ENCODE measurements at places on chromosomes 5 and 9.
A peak's percentile ranks its signal among the peaks of the same experiment; 100 is the strongest.

DNA sequence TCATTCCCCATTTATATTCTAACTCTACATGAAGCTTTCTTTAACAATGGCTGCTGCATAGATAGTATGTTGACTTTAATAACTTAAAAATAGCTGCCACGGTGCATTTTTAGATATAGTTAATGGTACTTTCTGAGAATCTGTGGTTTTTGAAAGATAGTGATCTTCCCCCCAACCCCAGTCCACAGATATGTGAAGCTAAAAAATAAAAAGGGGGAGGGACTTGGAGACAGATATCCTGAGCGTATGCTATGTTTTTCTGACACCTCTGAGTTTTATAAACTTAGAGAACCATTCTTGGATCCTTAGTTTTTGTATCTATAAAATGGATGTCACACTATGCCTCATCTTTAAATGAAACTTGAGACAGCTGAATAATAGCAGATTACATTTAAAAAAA lies 120.5 kb downstream of the SNX18 start:
- no peak for DNase-seq
- H3K4me3 ChIP-seq: no peak overlapping the region
- H3K36me3 ChIP-seq: no peaks in the 10 kb centered on the region
- no peaks in the 10 kb centered on the region for H3K27me3 ChIP-seq
- peaks cover 16% of the 10 kb centered on the region for H3K4me1 ChIP-seq
- H3K27ac ChIP-seq: no peak overlapping the region

DNA sequence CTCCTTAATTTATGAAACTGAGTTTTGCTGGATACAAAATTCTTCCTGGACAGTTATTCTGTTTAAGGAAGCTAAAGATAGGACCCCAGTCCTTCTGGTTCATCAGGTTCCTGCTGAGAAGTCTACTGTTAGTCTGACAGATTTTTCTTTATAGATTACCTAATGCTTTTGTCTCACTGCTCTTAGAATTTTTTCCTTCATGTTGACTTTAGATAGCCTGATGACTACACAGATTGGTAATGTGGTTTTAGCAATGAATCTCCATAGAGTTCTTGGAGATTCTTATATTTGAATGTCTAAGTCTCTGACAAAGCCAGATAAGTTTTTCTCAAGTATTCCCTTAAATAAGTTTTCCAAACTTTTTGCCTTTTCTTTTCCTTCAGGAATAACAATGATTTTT lies 419.7 kb downstream of the CDH10 start:
- no peak overlapping the region for H3K27ac ChIP-seq
- no peaks in the 10 kb centered on the region for H3K27me3 ChIP-seq
- no peaks in the 10 kb centered on the region for H3K4me1 ChIP-seq
- H3K36me3 ChIP-seq: no peaks in the 10 kb centered on the region
- DNase-seq: no peak

DNA sequence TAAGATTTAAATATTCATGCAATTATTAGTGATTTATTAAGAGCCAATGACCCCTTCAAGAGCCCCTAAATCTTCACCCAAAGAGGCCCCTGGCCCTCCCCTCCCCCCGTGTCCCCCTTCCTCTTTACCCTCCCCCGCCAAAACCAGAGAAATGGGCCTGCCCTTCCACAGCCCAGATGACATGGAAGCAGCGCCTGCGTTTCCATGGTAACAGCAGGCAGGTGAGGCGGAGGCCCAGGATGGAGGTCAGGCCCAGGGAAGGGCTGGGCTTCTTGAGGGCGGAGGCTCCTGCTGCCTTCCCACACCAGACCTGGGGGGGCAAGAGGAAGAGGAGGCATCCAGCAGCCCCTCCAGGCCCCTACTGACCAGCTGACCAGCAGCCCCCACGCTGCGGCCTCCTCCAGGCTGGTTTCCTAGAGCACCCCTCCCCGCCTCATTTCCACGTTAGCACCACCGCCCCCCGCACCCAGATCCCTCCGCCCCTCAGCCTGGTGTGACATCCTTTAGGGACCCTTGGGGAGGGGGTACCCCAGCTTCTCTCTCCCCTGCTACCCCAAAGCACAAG lies 37.4 kb downstream of the UNC5A start:
- no peaks in the 10 kb centered on the region for H3K36me3 ChIP-seq
- no peak overlapping the region for H3K27ac ChIP-seq

- no peaks in the 10 kb centered on the region for H3K4me1 ChIP-seq
- peaks cover 3% of the 10 kb centered on the region for H3K27me3 ChIP-seq
- H3K4me3 ChIP-seq: no peak overlapping the region
- DNase-seq: no peak
- no peaks in the 10 kb centered on the region for H3K36me3 ChIP-seq
Measured at GRCh38 chr9:27829621-27830020, 256.3 kb upstream of the C9orf72 start.

- H3K4me1 ChIP-seq: peaks cover 30% of the 10 kb centered on the region
- H3K4me3 ChIP-seq: peak overlapping the region; percentile 95
- peak; percentile 99 for DNase-seq
- H3K27me3 ChIP-seq: peaks cover 8% of the 10 kb centered on the region
- H3K27ac ChIP-seq: peak overlapping the region; percentile 100
Measured at GRCh38 chr5:173057062-173057924, 1.1 kb downstream of the CREBRF start.

DNA sequence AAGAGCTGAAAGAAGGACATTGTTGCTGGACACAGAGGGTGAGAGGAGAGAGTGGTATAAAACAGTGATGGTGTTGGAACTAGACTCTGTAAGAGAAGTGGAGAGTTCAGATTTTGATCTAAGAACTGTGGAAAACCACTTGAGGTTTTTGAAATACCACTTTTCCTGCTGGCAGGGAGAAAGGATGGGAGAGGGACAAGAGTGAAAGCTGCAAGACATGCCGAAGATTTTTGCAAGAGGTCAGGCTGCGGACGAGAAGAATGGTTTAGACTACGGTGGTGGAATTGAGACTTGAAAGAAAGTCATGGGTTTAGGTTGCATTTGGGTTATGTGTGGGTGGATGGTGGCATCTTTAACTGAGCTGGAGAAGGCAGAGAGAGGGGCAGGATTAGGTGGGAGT lies 202.2 kb upstream of the RPS23 start:
- no peak for DNase-seq
- no peak overlapping the region for H3K27ac ChIP-seq
- H3K4me1 ChIP-seq: peaks cover 9% of the 10 kb centered on the region
- no peaks in the 10 kb centered on the region for H3K27me3 ChIP-seq

DNA sequence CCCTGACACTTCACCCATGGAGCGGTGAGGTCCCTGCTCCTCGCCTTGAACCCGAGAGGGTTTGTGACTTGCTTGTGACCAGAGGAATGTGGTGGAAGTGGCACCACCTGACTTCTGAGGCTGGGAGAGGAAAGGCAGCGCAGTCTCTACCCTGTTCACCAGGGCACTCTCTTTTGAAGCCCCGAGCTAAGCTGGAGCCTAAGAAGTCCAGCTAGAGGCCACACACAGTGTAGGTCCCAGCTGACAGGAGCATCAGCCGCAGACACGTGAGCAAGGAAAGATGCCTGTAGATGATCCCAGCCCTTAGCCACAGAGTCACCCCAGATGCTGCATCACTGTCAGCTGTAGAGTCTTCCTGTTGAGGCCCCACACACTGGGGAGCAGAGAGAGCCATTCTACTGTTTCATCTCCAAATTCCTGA lies 1.7 kb upstream of the ANGPTL2 start:
- H3K36me3 ChIP-seq: no peaks in the 10 kb centered on the region
- DNase-seq: no peak
- peaks cover 44% of the 10 kb centered on the region for H3K4me1 ChIP-seq
- H3K27me3 ChIP-seq: peaks cover 3% of the 10 kb centered on the region
- H3K4me3 ChIP-seq: no peak overlapping the region

GRCh38 chr9:69649566-69650250 lies 22.5 kb downstream of the APBA1 start:
- peaks cover 6% of the 10 kb centered on the region for H3K27me3 ChIP-seq
- H3K4me3 ChIP-seq: no peak overlapping the region
- H3K36me3 ChIP-seq: no peaks in the 10 kb centered on the region
- H3K27ac ChIP-seq: no peak overlapping the region
- no peaks in the 10 kb centered on the region for H3K4me1 ChIP-seq

- no peaks in the 10 kb centered on the region for H3K27me3 ChIP-seq
- no peak overlapping the region for H3K4me3 ChIP-seq
- DNase-seq: no peak
Measured at GRCh38 chr5:10262121-10262774, 12.2 kb downstream of the CCT5 start.

- peaks cover 3% of the 10 kb centered on the region for H3K27me3 ChIP-seq
- no peak overlapping the region for H3K27ac ChIP-seq
- H3K4me3 ChIP-seq: no peak overlapping the region
- no peaks in the 10 kb centered on the region for H3K4me1 ChIP-seq
- DNase-seq: no peak
Measured at GRCh38 chr5:110846398-110847001, 107.7 kb downstream of the SLC25A46 start.

- no peak overlapping the region for H3K27ac ChIP-seq
- no peaks in the 10 kb centered on the region for H3K27me3 ChIP-seq
- no peak overlapping the region for H3K4me3 ChIP-seq
- H3K4me1 ChIP-seq: peaks cover 5% of the 10 kb centered on the region
Measured at GRCh38 chr5:97163360-97163764, 19.7 kb downstream of the RIOK2 start.

- peaks cover 16% of the 10 kb centered on the region for H3K4me1 ChIP-seq
- no peaks in the 10 kb centered on the region for H3K27me3 ChIP-seq
- DNase-seq: no peak
Measured at GRCh38 chr9:95018099-95018936, 291.8 kb downstream of the AOPEP start.

GRCh38 chr5:168426007-168426863 lies 60.0 kb upstream of the RARS1 start:
- H3K4me1 ChIP-seq: no peaks in the 10 kb centered on the region
- H3K27me3 ChIP-seq: no peaks in the 10 kb centered on the region
- H3K36me3 ChIP-seq: peaks cover 4% of the 10 kb centered on the region
- peak overlapping the region; percentile 90 for H3K27ac ChIP-seq
- no peak overlapping the region for H3K4me3 ChIP-seq

GRCh38 chr9:135088348-135088978 lies 995 bp downstream of the OLFM1 start:
- H3K4me1 ChIP-seq: peaks cover 8% of the 10 kb centered on the region
- H3K36me3 ChIP-seq: no peaks in the 10 kb centered on the region
- H3K27ac ChIP-seq: no peak overlapping the region
- DNase-seq: no peak
- no peak overlapping the region for H3K4me3 ChIP-seq

GRCh38 chr5:10724781-10725507 lies 36.1 kb downstream of the DAP start:
- peaks cover 9% of the 10 kb centered on the region for H3K4me1 ChIP-seq
- no peaks in the 10 kb centered on the region for H3K27me3 ChIP-seq
- DNase-seq: no peak
- no peak overlapping the region for H3K4me3 ChIP-seq

GRCh38 chr5:4518903-4519672 lies 621.0 kb upstream of the ADAMTS16 start:
- H3K27me3 ChIP-seq: peaks cover 2% of the 10 kb centered on the region
- no peak overlapping the region for H3K27ac ChIP-seq
- no peaks in the 10 kb centered on the region for H3K36me3 ChIP-seq
- no peak overlapping the region for H3K4me3 ChIP-seq

DNA sequence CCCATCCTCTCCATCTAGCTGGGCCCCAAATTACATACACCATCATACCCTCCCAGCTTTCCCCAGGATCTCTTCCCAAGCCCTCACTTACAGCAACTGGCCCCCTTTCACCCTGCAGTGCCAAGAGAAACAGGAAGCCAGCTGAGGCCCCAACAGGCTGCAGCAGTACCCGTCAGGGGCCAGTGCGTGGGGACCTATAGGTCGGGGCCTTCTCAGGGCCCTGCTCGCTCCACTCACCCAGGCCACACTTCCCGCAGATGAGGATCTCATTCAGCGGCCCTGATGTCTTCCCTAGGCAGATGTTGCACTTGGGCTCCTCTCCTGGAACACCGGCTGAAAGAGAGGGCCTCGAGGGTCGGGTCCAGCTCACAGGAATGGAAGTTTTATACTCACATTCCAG lies 6.8 kb downstream of the PHF19 start:
- DNase-seq: no peak
- H3K27me3 ChIP-seq: peaks cover 16% of the 10 kb centered on the region
- H3K4me3 ChIP-seq: no peak overlapping the region
- peaks cover 31% of the 10 kb centered on the region for H3K4me1 ChIP-seq
- no peak overlapping the region for H3K27ac ChIP-seq
- H3K36me3 ChIP-seq: peaks cover 28% of the 10 kb centered on the region

- no peak overlapping the region for H3K4me3 ChIP-seq
- no peak for DNase-seq
- peak overlapping the region; percentile 80 for H3K27ac ChIP-seq
- H3K36me3 ChIP-seq: no peaks in the 10 kb centered on the region
Measured at GRCh38 chr9:83449166-83449565, 89.0 kb downstream of the FRMD3 start.

DNA sequence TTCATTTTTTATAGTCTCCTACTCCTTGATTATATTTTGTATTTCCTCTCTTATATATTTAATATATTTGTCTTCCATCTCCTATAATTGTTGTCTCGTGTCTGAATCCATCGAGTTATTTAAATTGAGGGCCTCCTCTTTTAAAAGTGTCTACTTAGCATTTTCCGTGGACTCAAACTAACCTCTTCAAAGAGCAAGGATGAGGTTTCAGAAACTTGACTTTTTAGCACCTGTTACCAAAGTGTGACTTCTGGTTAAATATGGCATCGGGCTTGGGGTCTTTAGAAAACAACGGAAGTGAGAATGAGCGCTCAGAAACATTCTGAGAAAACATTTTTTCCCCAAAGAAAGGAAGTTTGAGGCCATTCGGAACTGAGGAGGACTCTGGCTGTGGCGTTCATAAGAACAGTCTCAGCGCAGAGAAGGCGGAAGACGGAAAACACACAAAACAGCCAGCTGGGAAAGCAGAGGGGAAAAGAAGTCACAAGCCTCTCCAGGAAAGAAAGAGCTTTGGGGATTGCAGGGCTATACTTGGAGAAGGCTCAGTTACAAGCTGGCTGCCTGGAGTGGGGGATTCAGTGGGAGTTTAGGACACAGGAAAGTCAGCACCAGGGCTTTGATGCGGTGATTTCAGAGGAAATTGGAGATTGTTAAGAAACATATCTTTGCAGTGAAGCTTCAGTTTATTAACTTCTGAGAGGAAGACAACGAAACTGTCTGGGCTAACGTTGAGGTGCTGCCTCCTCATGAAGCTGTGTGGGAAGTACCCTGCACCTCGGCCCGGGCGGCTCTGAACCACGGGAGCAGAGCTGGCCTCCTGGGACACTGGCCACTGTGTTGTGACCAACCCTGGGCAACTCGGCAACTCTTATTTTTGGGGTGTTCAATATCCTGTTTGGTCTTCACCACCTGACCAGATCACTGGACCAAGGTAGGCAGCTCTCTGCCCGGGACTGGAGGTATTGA lies 25.1 kb upstream of the IRX2 start:
- no peak overlapping the region for H3K4me3 ChIP-seq
- H3K27me3 ChIP-seq: peaks cover 11% of the 10 kb centered on the region
- no peak overlapping the region for H3K27ac ChIP-seq
- no peak for DNase-seq
- no peaks in the 10 kb centered on the region for H3K36me3 ChIP-seq
- H3K4me1 ChIP-seq: no peaks in the 10 kb centered on the region

All from nephron progenitor cell (in vitro differentiated cells).